NCI-H2081 treated with DMSO at 0.1 percent for 48 hours (cell line): ENCODE measurements at places on chromosomes 5 and 9.

DNA sequence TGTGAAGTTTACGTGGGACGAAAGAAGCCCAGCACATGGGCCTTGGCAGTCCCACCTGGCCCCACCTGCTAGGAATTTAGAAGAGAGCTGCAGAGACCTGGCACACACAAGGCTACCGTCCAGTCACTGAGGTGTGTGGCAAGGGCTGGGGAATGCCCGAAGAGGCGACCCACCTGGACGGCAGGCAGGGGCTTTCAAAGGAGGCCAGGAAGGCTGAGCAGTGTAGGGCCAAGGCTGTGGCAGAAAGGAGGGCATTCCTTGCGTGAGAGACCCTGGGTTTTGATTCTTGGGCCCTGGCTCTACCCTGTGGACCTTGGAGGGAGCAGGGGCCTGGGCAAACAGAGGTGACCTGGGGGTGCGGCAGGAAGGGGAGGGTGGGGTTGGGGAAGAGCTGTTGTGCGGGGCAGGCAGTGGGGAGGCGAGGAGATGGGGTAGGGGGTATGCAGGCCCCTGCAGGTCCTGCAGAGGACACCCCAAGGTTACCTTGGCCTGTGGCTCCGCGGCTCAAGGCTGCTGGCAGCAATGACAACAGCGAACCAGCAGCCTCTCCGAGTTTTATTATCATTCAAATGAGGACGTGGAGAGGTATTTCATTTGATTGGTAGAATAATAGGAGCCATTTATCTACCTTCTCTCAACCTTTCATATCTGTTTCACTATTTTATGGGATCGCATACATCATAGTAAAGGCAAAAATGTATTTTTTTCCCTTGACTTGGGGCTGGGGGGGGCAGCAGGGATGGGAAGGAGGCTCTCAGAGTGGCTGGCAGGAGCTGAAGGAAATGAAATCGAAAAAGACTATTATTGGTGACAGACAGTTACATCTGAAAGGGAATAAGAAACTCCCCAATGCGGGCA, 24.8 kb downstream of the TSPAN17 start:
- DNase-seq, result no peak

DNA sequence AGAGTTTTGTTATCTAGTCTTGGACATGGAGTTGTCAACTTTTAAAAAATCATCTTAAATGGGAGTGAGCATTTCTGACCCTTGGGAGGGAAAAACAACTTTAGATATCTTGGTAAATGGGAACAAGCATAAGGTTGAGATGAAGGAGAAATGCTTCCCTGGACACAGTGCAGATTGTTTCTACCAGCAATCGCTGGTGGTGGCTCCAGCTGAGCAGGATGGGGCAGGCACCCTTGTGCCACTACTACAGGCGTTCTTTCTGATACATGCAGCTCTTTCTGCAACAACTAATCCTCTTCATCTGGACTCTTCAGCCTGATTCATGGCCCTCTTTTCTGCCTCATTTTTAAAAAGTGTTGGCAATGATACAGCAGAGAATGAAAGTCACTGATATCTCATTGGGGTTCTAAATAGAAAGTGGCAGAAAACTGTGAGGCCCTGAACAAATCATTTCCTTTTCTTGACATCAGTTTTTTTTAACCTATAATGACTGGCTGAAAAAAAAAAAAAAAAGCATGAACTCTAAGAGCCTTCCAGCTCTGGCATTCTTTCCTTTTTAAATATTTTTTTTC, 409.4 kb upstream of the PTGER4 start:
- DNase-seq, result no peak

GRCh38 chr9:129068990-129069861, 11.7 kb upstream of the DOLPP1 start:
- DNase-seq, result no peak

DNA sequence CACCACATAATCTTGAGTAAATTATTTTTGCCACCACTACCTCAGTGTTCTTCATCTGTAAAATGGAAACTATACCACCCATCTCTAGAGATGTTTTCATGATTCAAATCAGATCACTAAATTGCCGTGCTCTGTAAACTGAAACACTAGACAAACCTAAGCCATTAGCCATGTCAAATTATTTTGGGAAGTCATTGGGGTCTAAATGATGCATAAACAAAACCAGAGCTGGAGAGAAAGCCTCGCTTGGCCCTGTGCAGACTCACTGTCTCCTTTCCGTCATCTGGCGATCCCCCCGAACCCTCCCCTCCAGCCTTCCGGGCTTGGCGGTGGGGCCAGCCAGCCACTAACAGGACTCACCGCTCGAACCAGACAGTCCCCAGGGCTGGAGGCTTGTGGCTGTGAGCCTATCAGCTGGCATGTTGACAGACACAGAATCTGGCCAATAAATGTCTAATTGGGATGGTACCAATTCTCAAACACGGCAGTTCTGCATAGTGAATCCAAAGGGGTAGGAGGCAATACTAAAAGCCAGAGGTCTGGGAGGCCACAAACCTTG, 256.5 kb downstream of the SEC61B start:
- no peak for DNase-seq

DNA sequence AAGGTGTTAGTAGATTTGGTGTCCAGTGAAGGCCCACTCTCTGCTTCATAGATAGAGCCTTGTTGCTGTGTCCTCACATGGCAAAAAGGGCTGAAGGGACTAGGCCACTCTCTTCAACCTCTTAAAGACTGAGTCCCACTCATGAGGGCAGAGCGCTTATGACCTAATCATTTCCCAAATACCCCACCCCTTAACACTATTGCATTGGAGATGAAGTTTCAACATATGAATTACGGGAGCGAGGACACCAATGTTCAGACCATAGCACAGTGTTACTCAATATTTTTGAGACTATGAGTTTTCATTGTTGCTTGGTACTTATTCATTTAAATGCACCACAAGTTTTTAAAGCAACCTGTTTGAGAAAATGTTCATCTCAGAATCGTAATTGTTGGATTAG, 8.8 kb upstream of the OTULINL start:
- DNase-seq, result no peak

DNA sequence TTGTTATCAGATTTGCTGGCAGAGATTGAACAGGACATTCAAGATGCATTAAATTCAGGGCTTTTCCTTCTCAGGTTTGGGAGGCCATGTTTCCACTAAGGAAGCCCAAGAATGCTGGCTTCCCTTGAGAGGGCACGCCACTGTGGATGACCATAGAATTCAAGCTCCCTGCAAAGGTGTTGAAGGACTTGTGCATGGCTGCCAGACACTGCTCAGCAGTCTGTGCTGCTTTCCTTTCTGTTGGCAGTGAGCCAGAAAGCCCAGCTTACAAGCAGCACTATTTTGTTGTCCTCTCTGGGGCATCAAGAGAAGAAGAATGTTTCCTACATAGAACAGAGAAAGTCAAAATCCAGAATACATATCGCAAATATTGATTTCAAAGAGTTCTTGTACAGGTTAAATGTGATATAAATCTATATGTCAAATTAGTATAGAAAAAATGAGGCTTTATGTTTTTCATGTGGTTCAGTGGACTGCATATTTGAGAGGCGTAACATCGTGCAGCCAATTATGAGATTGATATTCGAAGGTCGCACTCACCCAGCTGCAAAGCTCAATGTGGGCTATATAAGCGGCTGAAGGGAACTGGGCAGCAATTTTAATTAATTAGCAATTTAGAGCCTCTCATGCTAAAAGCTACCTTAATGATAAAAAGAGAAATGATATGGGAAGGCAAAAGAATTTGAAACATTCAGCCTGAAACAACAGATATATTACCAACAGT, 103.1 kb upstream of the ISL1 start:
- no peak for DNase-seq

DNA sequence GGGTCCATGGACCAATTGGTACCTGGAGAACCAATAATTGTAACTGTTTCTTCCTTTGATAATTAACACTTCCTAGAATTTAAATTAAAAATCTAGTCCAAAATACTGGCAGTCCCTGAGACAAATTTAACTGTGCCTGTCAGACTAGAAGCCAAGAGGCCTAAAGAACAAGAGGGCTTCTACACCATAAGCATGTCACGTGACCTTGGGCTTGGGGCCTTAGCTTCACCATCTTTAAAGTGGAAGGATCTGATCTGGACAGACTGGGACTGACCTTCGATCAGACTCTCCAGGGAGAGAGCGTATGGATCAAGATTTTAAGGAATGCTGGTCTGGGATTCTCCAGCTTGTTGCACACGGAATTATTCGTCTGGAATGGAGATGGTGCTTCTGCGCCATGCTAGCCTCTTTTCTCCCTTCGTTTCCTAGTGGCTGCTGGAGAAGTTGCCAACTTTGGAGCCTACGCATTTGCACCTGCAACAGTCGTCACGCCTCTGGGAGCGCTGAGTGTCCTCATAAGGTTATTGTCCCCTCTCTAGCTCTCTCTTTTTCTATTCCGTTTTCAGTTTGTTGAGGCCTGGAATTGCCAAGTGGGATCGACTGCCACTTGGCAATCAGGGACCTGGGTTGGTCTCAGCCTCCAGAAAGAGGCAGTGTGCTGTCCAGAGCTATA, 8.4 kb downstream of the NIPAL4 start:
- no peak for DNase-seq

DNA sequence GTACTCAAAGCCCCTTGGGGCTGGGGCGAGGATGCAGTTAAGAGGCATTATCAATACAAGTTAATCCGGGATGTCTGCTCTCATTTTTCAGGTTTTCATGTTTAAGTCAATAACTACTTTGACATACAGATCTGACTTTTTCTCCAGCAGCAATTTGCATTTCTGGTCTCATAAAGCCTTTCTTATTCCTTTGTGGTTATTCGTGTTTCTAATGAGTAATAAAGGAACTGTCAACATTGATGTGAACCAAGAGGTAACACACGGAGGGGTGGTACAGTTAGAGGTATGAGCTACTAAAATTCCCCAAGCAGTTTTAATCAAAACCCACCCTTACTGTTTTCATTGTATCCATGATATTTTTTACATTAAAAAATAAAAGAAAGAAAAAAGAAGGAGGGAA, 138.0 kb upstream of the NFIB start:
- no peak for DNase-seq

- DNase-seq, result no peak
Observed at GRCh38 chr5:97635553-97635952, 452.5 kb upstream of the RIOK2 start.

GRCh38 chr5:32539981-32540845, 45.1 kb upstream of the SUB1 start:
- no peak for DNase-seq

GRCh38 chr5:94749042-94749441, 130.6 kb downstream of the SLF1 start:
- DNase-seq, result no peak

- no peak for DNase-seq
Observed at GRCh38 chr5:53318303-53318702, 162.1 kb upstream of the FST start.

DNA sequence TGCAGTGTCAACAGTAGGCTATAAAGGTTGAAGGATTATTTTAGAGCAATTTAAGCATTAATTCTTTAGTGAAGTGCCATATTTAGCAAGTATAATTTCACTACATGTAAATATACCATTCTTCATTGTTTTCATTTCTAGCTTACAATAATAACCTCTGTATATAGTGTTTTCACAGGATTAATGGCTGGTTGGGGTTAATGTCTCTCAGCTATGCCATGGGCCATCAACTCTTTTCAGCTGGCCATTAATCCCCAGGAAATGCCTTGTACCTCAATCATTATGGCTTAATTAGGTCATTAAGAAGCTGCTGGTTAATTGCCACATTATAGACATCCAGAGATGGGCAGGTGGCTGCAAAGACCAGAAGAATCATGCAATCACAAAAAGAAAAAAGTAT, 715.1 kb downstream of the MAT2B start:
- DNase-seq, result no peak

GRCh38 chr5:135193213-135194125, 159.4 kb upstream of the PITX1 start:
- DNase-seq, result no peak

DNA sequence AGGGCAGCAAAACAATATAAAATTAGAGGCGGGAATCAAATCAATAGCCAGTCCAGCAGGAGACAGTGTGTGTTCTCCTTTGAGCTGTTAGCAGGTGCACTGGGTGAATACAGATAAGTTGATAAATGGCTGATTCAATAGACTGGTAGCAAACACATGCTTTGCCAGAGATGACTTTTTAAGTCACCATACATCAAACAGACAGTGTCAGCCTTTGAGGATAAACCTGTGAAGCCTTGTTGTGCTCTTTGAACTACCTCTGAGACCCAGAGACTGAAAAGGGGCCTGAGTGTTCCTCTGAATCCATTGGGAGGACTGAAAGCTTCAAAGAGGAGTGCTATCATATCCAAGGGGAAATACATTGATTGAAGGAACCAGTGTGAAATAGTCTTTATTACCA, 301.9 kb downstream of the RASEF start:
- no peak for DNase-seq

GRCh38 chr5:25568989-25569625, 924.3 kb upstream of the CDH10 start:
- DNase-seq, result no peak

- no peak for DNase-seq
Observed at GRCh38 chr5:140145818-140146522, 20.2 kb downstream of the IGIP start.

- DNase-seq, result peak; percentile 25
Observed at GRCh38 chr5:176693477-176693851, 46.2 kb downstream of the TSPAN17 start.

DNA sequence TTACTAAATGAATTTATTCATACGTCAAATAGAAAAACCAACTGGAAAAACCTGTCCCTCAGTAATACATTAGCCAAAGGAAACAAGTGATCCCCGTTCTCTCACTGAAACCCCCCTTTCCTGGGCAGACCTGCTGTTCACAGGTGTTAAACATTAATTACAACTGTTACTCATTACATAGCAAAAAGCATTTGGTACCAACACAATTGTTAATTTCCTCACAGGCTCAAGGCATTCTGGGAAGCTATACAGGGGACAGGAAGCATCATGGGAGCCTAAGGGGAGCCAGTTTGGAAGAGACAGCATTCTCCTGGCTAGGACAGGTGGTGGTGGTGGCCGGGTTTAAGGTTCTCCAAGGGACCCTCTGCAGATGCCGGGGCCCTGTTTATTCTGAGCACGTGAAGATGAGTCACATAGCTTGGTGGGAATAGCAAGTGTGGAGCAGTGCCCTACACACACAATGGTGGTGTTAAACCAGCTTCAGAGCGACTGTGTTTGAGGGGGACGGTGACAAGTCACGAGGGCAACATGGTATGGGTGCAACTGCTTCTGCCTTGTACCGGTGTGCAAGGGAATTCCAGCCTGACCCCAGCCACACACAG, 62.6 kb upstream of the SLC25A51 start:
- no peak for DNase-seq

GRCh38 chr9:104863180-104863883, 64.6 kb downstream of the ABCA1 start:
- peak; percentile 74 for DNase-seq
